ENCODE measurements at places on chromosomes 6 and 20.
A peak's percentile ranks its signal among the peaks of the same experiment; 100 is the strongest.

- no peak for DNase-seq
Observed at GRCh38 chr6:126812010-126812409, 306.5 kb upstream of the RSPO3 start.

DNA sequence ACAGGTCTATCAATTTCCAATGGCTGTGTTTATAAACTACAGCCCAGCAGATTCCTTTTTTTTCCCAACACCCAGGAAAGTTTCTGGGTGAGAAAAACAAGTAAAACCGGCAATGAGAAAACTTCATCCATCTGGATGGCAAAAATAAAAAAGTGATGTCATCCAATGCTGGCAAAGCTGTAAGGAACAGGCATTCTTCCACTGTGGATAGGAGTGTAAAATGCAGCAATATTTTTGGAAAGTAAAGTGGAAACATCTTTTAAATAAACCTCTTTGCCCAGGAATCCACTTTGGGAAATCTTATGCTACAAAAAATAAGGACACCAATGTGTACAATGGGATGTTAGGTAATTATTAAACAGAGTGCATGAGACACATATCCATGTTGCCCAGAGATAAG, 102.1 kb upstream of the NT5E start:
- DNase-seq: no peak

- DNase-seq: no peak
Observed at GRCh38 chr6:170177772-170178560, 112.9 kb downstream of the DLL1 start.

- no peak for DNase-seq
Observed at GRCh38 chr20:47653869-47654268, 131.4 kb downstream of the SULF2 start.

DNA sequence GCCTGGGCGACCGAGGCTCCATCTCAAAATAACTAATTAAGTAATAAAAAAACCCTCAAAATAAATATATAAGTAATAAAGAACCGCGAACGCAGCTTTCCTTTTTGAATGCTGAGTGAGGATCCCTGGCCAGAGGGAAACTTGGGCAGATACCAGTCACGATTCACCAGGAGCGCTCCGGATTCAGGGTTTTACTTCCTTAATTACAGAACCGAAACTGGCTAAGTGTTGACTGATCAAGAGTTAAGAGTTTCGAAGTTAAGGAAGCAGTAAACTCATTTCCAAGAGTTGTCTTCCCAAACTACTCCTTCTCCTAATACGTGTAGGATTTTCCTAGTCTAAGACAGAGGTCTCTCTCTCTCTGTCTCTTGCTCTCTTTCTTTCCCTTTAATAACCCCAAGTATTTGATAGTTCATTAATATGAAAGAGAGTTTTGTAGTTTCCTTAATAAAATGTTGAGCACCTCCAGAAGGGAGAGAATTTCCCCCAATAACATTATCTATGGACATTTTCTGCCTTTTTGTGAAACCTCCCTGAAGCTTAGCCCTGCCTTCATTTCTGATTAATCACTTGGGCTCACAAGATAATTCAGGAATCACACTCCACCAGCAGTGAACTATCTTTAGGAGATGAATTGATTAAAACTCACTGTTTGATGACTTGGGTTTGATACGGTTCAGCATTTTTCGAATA, 61.4 kb upstream of the ZNF217 start:
- no peak for DNase-seq

GRCh38 chr20:63065911-63066310, 59.1 kb upstream of the BHLHE23 start:
- DNase-seq: no peak

GRCh38 chr20:25460566-25461280, 53.2 kb downstream of the GINS1 start:
- DNase-seq: no peak

GRCh38 chr20:14885661-14886060, 548.2 kb upstream of the FLRT3 start:
- no peak for DNase-seq

DNA sequence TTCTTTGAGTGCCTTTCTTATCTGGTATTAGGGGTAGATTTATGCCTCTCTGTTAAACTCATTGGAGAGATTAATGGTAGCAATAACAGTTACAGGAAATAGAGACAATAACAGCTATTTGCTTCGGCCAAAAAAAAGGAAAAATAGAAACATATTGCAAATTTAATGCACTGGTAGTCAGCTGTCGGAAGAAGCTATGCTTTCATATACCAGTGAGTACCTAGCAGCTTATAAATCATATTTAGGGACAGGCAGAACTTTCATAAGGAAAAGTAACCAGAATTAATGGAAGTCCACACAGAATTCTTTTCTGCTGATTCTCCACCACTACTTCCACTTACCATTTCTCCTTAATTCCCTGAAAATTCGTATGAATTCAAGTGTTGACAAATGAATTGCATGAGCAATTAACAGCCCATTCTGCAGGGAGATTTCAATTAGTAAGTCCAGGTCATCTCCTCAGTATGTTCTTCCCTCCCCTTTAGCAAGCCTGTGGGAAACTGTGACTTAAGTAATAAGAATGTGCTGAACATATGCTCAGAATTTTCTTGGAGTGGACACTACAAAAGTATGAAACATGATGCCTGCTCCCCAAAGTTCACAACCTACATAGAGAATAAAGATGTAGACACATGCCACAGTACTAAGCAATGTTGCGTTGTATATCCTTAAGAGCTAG, 196.7 kb upstream of the KCNQ5 start:
- peak; percentile 61 for DNase-seq

GRCh38 chr6:37704923-37705238, 7.2 kb upstream of the MDGA1 start:
- DNase-seq: no peak

GRCh38 chr6:12593771-12594529, 122.6 kb upstream of the PHACTR1 start:
- DNase-seq: no peak

DNA sequence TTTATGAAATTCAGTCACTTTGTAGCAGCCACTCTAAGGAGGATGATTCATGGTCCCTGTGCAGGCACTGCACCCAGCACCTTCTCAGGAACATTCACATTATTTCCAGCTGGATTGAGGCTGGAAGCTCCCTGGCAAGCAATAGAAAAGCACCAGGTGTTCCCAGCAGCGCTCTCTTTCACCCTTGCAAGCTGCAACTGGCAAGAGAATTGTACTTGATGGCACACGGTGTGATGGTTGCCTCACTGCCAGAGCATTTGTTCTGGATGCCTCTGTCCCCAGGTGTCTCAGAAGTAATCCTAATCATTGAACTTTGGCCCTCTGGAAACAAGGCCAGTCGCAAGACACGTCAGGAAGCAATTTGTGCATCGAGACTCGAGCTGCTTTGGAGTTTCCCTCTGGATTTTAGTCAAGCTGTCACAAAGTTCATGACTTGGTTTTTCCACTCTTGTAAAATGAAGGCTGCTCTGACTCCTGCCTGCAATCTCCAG, 24.9 kb upstream of the PHACTR2 start:
- no peak for DNase-seq

DNA sequence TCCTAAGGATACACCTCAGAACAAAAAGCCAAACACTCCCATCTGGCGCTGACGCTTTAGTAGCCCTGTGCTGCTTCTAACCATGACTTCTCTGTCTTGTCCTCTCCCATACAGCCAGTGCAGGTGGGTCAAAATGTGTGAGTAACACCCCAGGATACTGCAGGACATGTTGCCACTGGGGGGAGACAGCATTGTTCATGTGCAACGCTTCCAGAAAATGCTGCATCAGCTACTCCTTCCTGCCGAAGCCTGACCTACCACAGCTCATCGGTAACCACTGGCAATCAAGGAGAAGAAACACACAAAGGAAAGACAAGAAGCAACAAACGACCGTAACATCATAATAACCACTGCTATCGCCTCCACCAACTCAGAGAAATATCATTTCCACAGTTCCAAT, 1.4 kb downstream of the DEFB132 start:
- no peak for DNase-seq

- no peak for DNase-seq
Observed at GRCh38 chr20:60213126-60213893, 255.1 kb downstream of the CDH26 start.

GRCh38 chr6:142570221-142570671, 268.4 kb downstream of the ADGRG6 start:
- DNase-seq: peak; percentile 25

- DNase-seq: peak; percentile 86
Observed at GRCh38 chr20:47317127-47317895, 39.2 kb downstream of the ZMYND8 start.

- DNase-seq: no peak
Observed at GRCh38 chr6:48597951-48598350, 487.0 kb upstream of the PTCHD4 start.

DNA sequence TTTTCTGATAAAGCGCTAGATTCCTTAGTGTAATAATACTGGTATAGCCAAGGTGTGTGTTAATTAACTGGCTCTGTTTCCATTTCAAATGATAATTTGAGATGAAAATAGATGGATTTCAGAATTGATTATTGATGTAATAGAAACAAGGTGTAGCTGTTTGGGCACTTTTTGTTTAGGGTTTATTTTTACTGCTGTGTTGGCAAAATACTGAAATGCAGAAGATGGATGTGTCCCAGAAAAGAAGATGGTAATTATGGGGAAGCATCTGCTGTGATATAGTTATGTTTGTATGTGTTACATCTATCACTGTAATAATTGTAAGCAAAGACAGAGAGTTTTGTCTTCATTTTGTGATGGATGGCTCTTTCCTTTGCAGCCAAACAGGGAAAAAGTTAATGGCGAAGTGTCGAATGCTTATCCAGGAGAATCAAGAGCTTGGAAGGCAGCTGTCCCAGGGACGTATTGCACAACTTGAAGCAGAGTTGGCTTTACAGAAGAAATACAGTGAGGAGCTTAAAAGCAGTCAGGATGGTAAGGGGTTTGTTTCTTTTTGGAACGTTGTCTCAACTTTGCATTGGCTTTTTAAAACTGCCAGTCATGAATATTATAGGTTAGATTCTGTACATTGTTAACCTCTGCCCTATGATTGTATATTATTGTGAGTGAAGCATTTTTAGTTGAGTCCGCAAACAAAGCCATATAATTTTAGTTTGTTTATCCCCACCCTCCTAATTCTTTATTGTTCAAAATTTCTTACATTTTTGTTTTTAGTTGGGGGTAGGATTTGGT, 8.6 kb upstream of the ACAT2 start:
- DNase-seq: no peak

GRCh38 chr6:167134448-167135328, 11.8 kb downstream of the CCR6 start:
- DNase-seq: no peak

DNA sequence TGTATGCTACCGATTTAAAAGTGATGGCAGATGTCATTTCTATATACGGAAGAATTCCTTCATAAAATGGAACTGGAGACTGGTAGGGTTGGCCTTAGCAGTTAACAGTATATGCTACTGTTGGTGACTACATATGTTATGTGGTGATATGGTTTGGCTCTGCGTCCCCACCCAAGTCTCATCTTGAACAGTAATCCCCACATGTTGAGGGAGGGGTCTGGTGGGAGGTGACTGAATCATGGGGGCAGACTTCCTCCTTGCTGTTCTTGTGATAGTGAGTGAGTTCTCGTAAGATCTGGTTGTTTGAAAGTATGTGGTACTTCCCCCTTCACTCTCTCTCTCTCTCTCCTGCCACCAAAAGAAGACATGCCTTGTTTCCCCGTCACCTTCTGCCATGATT, 29.6 kb downstream of the RGS17 start:
- no peak for DNase-seq

DNA sequence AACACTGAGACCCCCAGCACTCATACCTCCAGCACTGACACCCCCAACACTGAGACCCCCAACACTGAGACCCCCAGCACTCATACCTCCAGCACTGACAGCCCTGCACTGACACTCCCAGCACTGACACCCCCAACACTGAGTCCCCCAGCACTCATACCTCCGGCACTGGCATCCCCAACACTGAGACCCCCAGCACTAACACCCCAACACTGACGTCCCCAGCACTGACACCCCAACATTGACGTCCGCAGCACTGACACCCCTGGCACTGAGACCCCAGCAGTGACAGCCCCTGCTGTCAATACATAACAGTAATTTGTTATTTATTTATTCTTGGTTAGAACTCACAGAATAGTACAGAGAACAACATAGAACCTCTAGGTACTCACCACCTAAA, 58.0 kb downstream of the ERMARD start:
- no peak for DNase-seq

GRCh38 chr6:117481926-117482239, 591 bp upstream of the DCBLD1 start:
- DNase-seq: no peak

GRCh38 chr6:135179372-135179771, 1.7 kb upstream of the MYB start:
- DNase-seq: no peak

DNA sequence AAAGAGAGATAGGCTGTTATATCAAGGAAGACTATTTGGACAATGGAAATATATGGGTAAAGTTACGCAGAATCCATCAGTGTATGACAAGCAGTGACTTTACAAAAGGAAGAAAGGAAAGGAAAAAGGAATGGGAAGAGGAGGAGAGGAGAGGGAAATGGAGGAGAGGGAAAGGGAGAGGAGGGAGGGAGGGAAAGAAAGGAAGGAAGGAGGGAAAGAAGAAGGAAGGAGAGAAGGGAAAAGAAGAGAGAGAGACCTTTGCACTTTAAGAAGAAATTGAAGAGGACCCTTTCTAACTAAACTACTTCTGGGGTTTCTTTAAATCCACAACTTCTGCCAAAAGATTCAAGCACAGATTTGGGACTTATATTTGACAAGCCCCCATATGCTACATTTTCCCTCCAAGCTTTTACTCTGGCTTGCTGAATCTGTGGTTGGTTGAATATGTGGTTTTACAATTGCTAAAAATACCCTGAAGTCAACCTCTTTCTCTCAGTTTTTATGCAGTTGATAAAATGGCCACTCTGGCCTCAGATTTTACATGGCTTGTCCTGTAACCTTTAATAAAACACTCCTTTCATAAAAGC, 120.8 kb upstream of the RAB32 start:
- no peak for DNase-seq

GRCh38 chr20:41078329-41078728, 49.7 kb downstream of the TOP1 start:
- peak; percentile 39 for DNase-seq

DNA sequence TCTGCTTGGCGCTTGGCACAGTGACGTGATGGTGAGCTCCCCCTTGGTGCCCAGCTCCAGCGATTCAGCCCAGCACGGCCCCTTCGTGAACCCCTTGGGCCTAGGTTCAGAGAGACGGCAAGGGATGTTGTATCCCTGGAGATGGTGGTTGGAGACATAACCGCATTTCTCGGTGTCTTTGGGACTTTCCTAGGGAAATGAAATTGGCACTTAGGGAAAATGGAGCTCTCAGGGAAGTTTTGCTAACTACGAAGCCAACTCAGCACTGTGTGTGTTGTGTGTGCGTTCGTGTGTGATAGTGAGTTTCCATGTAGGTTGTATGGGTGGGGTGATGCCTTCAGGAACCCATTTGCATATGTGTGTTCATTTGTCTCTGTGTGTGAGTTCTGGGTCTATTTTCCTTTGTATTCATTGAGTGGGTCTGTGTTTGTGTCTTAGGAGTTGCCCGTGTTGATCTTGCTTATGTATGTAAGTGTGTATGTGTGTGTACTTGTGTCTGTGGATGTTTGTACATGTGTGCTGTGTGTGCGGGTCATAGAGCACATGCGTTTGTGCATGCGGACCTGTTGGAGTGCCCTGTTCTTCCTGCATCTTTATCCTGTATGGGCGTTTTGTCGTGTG, 46.4 kb downstream of the HNF4A start:
- DNase-seq: no peak
